ENCODE measurements at places on chromosomes 12 and 14. TPM values are rescaled to one million over a fixed set of nuclear protein-coding genes. Genes with fewer than 3 reads are reported as not detected.

Gene PLEKHG7
- not detected for total RNA-seq

Gene CD163L1
- total RNA-seq = not detected

Gene LPAR5
- total RNA-seq = 16.8 TPM

DNA sequence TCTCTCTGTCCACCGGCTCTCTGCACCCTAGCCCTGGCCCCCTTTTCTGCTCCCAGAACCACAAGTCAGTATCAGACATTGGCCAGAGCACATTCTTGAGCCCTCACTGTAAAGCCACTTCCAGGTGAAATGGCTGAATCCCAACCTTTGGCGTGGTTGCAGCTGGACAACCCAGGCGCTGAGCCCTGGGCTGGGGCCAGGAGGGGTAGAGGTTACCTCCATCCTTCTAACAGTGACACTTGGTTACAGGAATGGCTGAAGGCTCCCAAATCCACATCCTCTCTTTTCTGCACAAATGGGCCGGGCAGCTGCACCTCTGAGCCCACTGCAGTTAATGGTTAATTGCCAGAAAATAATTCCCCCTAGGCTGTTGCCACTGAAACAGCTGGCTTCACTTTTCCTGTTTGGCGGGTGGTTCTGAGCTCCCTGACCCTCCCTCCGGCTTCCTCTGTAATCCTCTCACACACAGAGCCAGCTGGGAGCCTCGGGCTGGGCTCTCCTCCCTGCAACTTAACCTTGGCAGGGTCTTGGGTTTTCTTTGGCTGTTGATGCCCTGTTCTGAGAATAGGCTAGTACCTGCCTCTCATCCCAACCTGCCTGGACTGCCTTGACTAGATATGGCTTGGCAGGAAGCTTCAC, 44.1 kb downstream of the TSPAN11 start:
- peaks cover 5% of the 10 kb centered on the region for H3K27me3 ChIP-seq
- no peak overlapping the region for H3K4me3 ChIP-seq
- H3K27ac ChIP-seq = no peak overlapping the region
- H3K4me1 ChIP-seq = no peaks in the 10 kb centered on the region
- DNase-seq = no peak
- H3K36me3 ChIP-seq = no peaks in the 10 kb centered on the region

GRCh38 chr12:94178882-94179281, 30.5 kb downstream of the PLXNC1 start:
- no peak overlapping the region for H3K27ac ChIP-seq
- H3K27me3 ChIP-seq = no peaks in the 10 kb centered on the region
- peaks cover 60% of the 10 kb centered on the region for H3K36me3 ChIP-seq
- no peak for DNase-seq
- H3K4me3 ChIP-seq = no peak overlapping the region

Measured in activated CD8-positive, alpha-beta T cell treated with anti-CD3 and anti-CD28 coated beads, Interleukin-2, amount 10 ng/mL, durations not matched to agents 7 days and 5 days (primary cell).